Lower lobe of right lung (tissue), 2 donors: ENCODE measurements at places on chromosomes 13 and 19. TPM values are rescaled to one million over a fixed set of nuclear protein-coding genes. Genes with fewer than 3 reads are reported as not detected.

Gene VSTM1
- 1.7 TPM for total RNA-seq

Gene PSG6
- total RNA-seq: not detected

Gene CYP2A13
- not detected for total RNA-seq

DNA sequence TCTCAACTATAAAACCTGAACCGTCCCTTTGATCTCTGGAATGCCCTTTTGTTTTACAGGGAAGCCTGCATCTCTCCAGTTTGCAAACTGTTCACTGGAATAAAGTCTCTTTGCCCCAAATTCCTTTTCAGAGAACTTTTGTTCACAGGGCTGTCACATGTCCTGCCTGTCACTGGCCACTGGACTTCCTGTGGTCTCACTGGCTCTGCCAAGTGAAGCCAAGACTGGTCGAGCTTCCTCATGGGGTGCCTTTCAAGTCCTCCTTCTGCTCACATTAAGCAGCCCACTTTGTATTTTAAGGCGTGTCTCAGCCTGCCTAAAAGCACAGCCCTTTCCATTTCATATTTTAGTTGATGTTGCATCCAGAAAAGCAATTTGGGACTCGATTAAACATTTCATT, 215.7 kb downstream of the KATNAL1 start:
- no peaks in the 10 kb centered on the region for H3K4me1 ChIP-seq
- no peaks in the 10 kb centered on the region for H3K27me3 ChIP-seq
- peak; percentile 68 for DNase-seq

- no peak overlapping the region for H3K27ac ChIP-seq
- H3K4me1 ChIP-seq: peaks cover 15% of the 10 kb centered on the region
- no peaks in the 10 kb centered on the region for H3K36me3 ChIP-seq
- no peak for DNase-seq
These were observed 97.7 kb upstream of the DOCK9 start for GRCh38 chr13:99075268-99076191.

- H3K27ac ChIP-seq: no peak overlapping the region
- H3K4me3 ChIP-seq: no peak overlapping the region
- no peak for DNase-seq
- no peaks in the 10 kb centered on the region for H3K36me3 ChIP-seq
- no peaks in the 10 kb centered on the region for H3K27me3 ChIP-seq
- no peaks in the 10 kb centered on the region for H3K4me1 ChIP-seq
These were observed 353.1 kb downstream of the ENOX1 start for GRCh38 chr13:43433691-43434141.
